Activated T-helper 1 cell treated with anti-CD3 and anti-CD28 coated beads, Interleukin-12 subunit alpha, Interleukin-12 subunit beta, Interleukin-2, Interleukin-4 antibody, amounts not matched to agents 30 ng/mL and 10 ng/mL and 1 ng/mL, durations not matched to agents 14 hours and 24 hours and 36 hours (primary cell): ENCODE measurements at places on chromosomes 5 and 9.

DNA sequence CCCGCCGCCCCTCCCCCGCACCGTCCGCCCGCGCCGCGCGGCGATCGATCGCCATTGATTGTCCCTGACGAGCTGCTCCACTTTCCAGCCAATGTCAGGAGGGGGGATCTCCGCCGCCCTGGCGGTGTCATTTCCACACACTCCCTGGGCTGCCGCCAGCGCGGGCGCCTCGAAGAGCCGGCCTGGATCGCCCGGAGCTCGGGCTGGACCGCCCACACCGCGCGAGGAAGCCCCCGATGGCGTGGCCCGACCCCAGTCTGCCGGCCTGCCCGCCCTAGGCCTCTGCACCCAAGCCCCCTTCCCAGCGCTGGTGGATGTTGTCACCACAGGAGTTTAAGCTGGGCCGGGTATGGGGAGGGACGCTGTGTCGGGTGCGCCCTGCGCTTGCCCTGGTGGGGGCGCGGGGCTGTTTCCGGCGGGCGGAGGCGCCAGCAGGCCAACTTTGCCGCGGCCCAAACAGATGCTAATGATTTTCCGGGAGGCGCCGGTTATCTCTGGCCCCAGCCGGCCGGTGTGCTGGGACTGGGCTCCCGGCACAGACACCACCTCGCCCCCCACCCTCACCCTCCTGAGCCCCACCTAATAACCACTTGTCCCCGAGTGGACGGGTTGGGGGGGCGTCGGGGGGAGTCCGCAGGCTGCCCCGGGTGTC is 10.6 kb upstream of the CXXC5 start:
- DNase-seq: peak; percentile 17

- no peak for DNase-seq
Observed at GRCh38 chr9:78695519-78695918, 398.6 kb downstream of the PSAT1 start.

DNA sequence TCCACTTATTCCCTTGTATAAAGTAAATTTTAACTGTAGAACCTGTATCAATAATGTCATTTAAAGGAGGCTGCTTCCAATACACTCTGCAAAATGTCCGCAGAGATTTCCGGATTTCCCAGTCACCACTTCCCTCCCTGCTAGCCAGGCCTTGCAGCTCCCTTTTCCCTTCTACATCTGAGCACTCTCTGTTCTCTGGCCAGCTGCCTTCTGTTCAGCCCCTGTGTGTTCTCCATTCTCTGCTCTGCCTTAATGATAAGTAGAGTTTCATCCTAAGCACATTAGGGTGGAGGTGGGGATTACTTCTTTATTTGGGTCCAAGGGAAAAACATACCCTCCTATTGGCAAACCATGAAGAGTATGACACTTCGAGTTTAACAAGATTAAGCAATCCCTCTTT is 719.6 kb upstream of the WWC1 start:
- no peak for DNase-seq

- DNase-seq: no peak
Observed at GRCh38 chr5:126395605-126396004, 27.6 kb upstream of the GRAMD2B start.

DNA sequence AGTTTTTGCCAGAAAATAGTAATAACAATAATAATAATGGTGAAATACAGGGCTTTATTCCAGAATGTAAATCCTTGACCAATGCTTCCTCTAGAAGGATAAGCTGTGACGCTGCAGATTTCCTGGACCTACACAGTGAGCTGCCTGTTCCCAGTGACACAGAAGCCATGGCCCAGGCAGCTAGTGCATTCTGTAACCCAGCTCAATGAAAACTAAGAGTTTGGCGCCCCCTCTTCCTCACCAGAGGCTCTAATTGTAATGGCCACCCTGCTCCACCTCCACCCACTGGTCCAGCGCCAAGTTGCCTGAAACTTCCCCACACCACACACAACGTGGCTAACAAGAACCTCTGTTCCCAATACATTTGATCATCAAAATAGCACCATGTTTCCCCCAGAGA is 248.1 kb downstream of the CETN3 start:
- DNase-seq: no peak

DNA sequence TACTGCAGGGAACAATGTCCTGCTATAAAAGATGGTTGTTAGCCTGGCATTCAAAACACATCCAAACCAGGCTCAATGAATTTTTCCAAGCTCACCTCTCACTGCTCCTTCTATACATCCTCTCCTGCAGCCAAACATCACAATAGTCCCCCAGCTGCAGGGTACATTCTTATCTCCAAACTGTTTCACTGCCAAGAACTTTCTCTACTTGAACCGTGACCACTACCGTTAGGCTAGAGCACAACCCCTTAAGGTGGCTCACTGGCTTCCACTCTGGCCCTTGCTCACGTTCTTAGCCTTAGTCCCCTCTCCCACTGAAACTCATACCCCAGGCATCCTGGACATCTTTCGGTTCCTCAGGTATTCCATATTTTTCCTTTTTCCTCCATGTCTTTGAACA is 29.0 kb upstream of the ANXA6 start:
- no peak for DNase-seq

GRCh38 chr5:159216454-159216853 is 7.1 kb upstream of the RNF145 start:
- no peak for DNase-seq

DNA sequence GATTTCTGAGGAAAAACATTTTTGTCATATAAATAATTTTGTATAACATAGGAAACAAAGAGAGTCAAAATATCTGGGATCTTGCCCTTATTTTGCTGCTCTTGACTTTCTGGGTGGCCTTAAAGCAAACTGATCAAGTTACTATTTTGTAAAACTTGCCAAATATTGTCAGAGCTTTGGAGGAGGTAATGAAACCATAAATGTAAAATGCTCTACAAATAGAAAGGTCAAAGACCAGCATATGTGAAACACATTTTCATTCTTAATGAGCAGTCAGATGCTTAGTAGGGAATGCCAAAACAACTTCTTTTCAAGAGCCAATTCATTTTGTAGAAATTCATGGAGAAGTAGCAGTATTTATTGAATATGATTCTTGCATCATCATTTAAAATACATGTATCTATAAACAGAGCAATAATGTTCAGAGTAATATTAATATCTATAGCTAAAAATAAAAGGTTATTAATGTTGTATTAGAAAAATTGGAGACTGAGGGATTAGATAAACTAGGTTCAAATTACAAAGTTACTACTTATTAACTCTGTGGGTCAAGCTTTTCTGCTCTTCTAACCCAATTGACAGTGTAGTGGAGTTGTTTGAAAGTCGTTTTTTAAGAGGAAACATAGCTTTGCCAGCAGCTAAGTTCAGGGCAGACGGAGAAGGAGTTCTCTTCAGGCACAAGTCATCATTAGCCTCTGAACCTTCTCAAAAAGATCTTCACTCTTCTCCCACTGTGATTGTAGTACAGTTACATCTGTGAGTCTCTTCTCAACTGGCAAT is 2053.1 kb downstream of the EFNA5 start:
- no peak for DNase-seq

GRCh38 chr5:80185095-80185494 is 70.8 kb downstream of the SERINC5 start:
- DNase-seq: no peak

- DNase-seq: no peak
Observed at GRCh38 chr5:6714226-6715041, 1.2 kb downstream of the TENT4A start.
